Cerebellar nuclear complex (tissue), 1 donor: ENCODE measurements at places on chromosomes 2 and 18.

DNA sequence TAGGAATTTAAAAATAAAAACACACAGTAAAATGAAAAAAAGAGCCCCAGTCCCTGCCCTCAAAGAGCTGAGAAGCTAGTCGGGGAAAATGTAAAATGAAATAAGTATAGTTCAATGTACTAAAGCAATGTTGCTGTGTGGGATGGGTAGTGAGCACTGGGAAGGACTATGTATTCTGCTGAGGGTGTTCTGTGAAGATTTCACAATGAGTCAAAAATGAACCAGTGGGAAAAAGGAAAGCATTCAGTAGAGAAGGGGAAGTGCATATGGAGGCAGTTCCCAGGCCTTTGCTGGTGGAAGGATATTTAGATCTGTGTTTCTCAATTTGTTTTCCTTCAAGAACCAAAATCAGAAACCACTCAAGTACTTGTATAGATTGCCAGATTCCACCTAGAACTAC is 1094.7 kb upstream of the KLHL29 start:
- no peak for DNase-seq

DNA sequence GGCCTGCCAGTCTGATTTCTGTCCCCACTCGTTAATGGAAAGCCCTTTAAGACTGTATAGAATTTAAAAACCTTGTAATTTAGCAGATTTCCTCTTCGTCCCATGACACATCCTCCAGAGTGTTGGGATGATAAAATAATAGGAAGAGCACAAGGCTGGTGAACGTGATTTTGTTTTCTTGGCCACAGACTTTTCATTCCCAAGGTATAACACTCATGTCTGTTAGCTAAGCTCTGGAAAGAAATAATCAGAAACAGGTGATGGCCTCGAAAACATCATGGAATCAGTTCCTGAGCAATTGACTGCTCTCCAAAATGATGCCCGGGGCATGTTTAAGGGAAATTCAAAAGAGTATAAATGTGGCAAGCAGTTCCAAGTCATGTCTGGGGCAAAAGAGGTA is 337.8 kb upstream of the TCF4 start:
- DNase-seq: no peak

DNA sequence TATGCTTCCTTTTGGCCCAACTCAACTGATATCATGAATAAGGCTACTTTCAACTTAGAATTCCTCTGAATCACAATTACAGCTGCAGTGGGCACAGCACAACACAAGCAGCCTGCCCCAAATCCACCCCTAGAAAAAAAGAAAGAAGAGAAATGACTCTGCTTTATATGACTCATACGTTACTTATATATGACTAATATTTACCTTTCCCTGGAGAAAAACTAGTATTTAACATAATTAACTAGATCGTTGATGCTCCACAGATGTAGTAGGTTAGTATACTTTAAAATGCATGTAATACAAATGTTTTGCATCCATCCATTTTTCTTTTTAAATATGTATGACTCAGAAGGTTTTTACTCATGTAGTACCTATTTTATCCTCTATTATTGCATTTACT is 133.3 kb upstream of the UNC80 start:
- no peak for DNase-seq

DNA sequence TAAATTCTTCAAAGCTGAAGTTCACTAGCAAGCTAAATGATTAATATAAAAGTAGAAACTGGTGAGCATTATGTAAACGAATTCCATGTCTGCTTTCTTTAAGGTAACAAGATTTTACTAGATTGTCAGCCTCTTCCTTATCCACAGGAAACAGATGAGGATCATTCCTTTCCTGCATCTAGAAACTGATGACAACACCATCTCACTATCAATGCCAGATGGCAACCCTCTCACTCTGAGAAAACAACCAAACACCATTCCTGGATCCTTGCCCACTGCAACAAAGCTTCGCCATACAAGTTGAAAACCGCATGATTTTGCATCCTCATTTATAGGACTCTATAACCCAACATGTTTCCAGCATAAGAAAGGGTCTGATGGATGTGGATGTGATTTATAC is 122.9 kb downstream of the ZNF521 start:
- DNase-seq: peak; percentile 59

DNA sequence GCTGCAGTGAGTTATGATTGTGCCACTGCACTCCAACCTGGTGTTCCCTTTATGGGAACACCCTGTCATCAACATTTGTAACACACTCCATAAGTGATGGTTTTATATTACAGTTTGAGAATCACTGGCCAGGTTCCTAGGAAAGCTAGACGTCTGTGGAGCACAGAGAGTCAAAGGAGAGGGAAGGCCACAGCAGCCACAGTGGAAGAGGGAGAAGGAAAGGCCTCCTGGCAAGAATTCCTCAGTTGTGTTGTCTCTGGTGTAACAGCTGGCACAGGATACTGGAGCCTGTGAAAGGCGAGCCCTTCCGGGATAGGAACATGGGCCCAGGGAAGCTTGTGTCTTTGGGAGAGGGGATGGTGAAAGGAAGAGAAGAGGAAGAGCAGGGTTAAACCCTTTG is 360.5 kb upstream of the PIK3C3 start:
- DNase-seq: no peak

DNA sequence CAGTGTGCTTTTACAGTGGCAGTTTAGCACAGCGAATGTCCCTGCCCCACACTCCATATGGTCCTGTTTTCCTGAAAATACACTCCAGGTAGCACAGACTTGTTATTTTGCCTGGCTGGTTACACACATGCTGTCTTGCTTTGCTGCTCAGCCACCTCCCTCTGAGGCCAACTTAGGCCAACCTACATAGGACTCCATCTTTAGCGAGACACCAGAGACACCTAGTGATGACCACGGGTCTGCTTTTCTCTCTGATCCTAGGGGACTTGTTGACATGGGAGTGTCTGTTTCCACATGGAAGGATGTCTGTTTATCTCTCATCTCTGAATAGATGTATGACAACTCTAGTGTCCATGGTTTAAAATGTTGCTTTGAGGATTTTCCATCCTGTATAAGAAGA is 43.3 kb downstream of the PLEKHB2 start:
- DNase-seq: peak; percentile 57
